Stimulated activated CD8-positive, alpha-beta memory T cell treated with anti-CD3 and anti-CD28 coated beads, Interleukin-7, amount 100 ng/mL, for 1 hour (primary cell): ENCODE measurements at places on chromosomes 2 and 18.

GRCh38 chr2:174535757-174536703 lies 49.2 kb upstream of the GPR155 start:
- no peak for DNase-seq

- no peak for DNase-seq
Observed at GRCh38 chr2:870426-870825, 80.2 kb upstream of the SNTG2 start.

DNA sequence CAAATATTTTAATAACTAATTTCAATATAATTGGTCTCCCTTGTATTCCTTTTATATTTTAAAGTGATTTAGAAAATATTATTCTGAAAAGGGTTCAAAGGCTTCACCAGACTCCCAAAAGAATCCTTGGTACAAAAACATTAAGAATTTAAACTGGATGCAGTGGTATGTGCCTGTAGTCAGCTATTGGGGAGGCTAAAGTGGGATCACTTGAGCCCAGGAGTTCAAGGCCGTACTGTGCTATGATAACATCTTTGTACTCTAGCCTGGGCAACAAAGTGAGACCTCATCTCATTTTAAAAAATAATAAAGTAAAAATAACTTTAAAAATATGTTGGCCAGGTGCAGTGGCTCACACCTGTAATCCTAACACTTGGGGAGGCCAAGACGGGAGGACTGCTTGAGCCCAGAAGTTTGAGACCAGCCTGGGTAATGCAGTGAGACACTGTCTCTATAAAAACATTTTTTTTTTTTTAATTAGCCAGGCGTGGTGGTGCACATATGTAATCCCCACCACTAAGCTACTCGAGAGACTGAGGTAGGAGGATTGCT lies 14.7 kb downstream of the NCL start:
- DNase-seq = no peak

GRCh38 chr2:18598848-18599484 lies 9.6 kb upstream of the NT5C1B start:
- DNase-seq = no peak

DNA sequence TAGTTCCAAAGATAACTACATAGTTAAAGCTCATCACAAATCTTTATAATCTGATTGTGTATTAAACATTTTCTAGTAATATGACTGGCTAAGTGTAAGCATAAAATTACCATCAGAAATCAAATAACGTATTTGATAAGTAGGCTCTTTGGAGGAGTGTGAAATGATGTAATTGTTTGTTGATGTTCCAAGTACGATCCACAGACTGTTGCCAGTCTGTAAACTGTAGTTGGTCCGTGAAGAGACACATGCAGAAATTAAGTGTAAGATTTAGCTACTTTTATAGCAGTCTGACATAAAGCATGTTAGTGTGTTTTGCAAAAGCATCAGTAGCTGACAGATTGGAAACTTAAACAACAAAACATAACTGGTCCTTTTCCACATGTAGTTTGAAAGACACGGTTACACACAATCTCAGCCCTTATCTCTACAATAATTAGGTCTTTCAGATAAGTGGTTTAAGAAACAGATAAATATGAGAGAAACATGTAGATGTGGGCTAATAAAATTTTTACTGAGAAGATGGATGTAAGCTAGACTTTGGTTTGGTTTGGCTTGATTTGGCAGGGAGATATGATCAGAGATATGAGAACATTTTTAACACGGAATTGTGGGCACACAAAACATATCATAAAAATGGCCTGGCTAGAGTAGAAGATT lies 115.0 kb upstream of the EPB41L5 start:
- no peak for DNase-seq

- no peak for DNase-seq
Observed at GRCh38 chr18:34847408-34847807, 137.3 kb downstream of the DTNA start.

DNA sequence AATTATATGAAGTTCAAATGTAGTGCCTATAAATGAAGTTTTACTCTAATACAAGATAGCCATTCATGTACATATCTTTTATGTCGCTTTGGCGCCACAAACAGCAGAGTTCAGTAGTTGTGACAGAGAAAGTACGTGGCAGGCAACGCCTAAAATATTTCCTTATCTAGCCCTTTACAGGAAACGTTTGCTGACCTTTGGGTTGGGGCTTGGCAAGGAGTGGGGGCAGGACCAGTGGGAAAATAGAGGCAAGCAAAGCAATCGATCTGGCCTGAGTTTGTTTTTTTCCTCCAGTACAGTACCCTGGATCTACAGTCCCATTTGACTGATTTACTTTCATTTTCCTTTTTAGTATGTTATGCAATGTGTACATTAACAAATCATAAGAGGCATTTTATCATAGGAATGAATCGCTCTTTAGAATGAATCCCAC lies 13.1 kb downstream of the CCDC68 start:
- no peak for DNase-seq
